ENCODE measurements at places on chromosomes 1 and 21.

GRCh38 chr1:10782491-10783244, 13.8 kb downstream of the CASZ1 start:
- peaks cover 39% of the 10 kb centered on the region for H3K4me1 ChIP-seq
- no peak for DNase-seq
- no peaks in the 10 kb centered on the region for H3K36me3 ChIP-seq
- H3K27ac ChIP-seq: peak overlapping the region; percentile 15
- no peak overlapping the region for H3K4me3 ChIP-seq
- no peaks in the 10 kb centered on the region for H3K27me3 ChIP-seq

DNA sequence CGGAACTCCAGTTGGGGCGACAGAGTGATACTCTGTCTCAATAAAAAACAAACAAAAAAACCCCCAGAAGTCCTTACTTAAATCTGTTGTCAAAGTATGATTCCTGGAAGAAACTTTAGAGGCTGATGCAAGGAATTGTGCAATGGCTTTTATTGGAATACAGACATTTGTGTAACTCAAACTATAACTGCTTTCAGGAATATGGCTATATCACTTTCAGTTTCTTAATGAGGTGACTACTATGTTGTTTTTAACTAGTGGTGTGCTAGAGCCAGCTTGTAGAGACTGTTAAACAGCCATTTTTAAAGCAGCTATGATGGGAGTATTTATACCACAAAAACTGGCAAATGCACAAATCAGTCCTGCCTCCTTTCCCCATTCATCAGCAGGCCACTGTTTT, 22.7 kb upstream of the DNAJC28 start:
- H3K4me3 ChIP-seq: no peak overlapping the region
- peaks cover 41% of the 10 kb centered on the region for H3K36me3 ChIP-seq
- no peak for DNase-seq
- H3K27me3 ChIP-seq: no peaks in the 10 kb centered on the region
- no peak overlapping the region for H3K27ac ChIP-seq

GRCh38 chr1:117928881-117929342, 509 bp downstream of the GDAP2 start:
- H3K27ac ChIP-seq: peak overlapping the region; percentile 86
- DNase-seq: peak; percentile 73
- no peaks in the 10 kb centered on the region for H3K4me1 ChIP-seq
- no peaks in the 10 kb centered on the region for H3K27me3 ChIP-seq
- no peaks in the 10 kb centered on the region for H3K36me3 ChIP-seq

DNA sequence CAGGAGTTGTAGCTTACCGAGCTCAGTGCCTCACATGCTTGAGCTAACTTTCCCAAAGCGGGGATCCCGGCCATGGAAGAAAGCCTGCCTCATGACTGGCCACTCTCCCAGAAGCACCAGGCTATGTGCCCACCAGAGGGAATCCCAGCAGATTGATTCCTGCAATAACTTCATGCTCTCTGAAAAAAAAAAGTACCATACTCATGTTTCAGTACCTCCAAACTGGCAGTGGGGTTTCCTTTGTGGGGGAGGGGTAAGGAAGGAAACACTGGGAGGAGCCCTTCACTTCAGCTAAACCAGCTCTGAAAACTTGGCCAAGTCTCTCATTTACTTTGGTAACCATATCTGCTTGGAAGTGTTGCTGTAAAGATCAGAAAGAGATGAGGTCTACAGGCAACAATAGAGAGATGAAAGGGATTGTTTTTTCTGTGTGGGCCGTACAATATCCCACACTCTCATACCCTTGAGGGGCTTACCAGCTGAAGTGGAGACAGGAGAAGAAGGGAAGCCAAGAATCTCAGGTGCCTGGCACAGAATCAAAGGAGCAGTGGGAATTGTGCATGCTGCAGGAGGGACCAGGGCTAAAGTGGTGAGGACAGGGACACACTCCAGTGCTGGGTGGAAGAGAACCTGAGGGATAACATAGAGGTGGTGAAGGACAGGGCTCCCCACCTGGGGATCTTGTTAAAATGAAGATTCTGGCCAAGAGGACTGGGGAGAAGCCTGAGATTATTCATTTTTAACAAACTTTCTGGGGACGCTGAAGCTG, 42.4 kb upstream of the TACSTD2 start:
- DNase-seq: no peak
- no peaks in the 10 kb centered on the region for H3K36me3 ChIP-seq
- H3K27ac ChIP-seq: peak overlapping the region; percentile 52
- peaks cover 15% of the 10 kb centered on the region for H3K4me1 ChIP-seq
- H3K27me3 ChIP-seq: no peaks in the 10 kb centered on the region

DNA sequence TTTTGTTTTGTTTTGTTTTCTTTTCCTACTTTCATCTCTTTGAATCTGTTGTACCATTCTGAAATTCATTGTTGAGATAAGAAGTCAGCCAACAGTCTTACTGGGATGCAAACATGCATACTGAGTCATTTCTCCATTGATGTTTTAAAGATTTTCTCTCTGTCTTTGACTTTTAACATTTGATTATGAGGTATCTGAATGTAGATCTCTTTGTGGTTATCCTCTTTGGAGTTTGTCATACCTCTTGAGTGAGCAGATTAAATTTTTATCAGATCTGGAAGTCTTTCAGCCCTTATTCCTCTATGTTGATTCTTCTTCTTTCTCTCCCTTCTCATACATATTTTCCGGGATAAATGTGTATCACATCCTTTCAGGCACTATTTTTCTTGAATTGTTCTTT, 406.9 kb upstream of the NCAM2 start:
- no peak overlapping the region for H3K4me3 ChIP-seq
- H3K36me3 ChIP-seq: no peaks in the 10 kb centered on the region
- no peak for DNase-seq
- no peaks in the 10 kb centered on the region for H3K27me3 ChIP-seq

GRCh38 chr1:33343539-33343938, 22.6 kb upstream of the A3GALT2 start:
- H3K27ac ChIP-seq: peak overlapping the region; percentile 98
- no peak overlapping the region for H3K4me3 ChIP-seq
- H3K36me3 ChIP-seq: no peaks in the 10 kb centered on the region
- peaks cover 97% of the 10 kb centered on the region for H3K4me1 ChIP-seq

DNA sequence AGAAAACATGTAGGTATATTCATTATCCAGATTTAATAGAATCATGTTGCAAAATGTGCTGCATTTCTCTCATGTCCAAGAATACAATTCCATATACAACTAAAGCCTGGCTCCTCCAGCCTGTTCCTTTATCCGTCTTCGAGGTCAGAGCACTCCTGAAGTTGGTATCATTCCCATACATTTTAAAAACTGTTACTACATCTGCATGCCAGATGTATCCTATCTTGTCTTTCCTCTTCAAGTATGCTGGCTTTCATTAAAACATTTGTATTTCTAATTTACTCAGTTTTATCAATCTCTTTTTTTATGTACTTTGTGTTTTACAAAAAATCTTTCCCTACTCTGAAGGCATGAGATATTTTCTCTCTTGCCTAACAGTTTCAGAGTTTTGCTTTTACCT, 536.6 kb upstream of the USP24 start:
- no peaks in the 10 kb centered on the region for H3K4me1 ChIP-seq
- DNase-seq: no peak
- H3K36me3 ChIP-seq: no peaks in the 10 kb centered on the region
- H3K27me3 ChIP-seq: no peaks in the 10 kb centered on the region

DNA sequence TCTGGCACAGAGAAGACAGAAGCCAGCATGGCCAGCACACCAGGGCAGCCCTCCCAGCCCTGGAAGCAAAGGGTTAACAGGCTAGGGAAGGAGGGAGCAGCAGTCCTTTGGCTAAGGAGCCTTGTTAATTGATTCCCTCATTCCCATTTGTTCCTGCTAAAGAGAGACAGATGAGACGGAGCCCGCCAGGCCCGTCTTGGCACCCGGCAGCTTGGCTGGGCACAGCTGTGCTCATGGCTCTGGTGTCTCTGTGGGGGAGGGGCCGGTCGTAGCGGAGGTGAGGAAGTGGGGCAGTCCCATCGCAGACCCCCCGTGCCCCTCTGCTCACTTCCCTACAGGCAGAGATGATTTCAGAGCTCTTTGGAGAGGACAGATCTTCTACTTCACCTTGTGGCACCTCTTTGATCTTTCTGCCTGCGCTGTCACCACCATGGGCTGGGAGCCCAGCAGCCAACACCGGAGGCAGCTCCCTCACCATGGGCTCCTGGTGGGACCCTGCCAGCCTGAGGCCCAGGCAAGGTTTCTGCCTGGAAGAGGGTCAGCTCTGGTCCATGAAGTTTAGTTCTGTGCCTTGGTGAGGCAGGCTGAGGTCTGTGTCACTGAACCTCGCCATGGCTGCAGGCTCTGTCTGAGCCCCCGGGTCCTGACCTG, 38.0 kb downstream of the FOXO6 start:
- H3K27me3 ChIP-seq: no peaks in the 10 kb centered on the region
- H3K4me3 ChIP-seq: no peak overlapping the region
- DNase-seq: no peak
- H3K4me1 ChIP-seq: no peaks in the 10 kb centered on the region
- no peaks in the 10 kb centered on the region for H3K36me3 ChIP-seq
- H3K27ac ChIP-seq: no peak overlapping the region

DNA sequence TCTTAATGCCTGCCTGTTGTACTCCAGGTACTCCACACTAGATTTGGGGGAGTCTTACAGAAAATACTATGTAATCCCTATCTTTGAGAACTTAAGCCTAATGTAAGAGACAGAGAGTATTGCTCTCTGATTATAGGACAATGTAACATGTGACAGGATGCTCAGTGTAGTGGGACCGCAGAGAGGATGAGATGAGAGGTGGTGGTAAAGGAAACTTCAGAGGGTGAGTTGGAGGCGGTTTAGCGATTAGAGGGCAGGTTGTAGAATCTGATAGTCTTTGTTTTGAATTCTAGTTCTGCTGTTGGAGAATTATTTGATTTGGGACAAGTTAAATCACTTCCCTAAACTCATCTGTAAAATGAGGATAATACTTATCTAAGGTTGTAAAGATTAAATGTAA, 5.4 kb downstream of the SOAT1 start:
- H3K4me3 ChIP-seq: no peak overlapping the region
- no peak for DNase-seq
- no peak overlapping the region for H3K27ac ChIP-seq
- peaks cover 25% of the 10 kb centered on the region for H3K4me1 ChIP-seq

- H3K36me3 ChIP-seq: no peaks in the 10 kb centered on the region
- H3K27me3 ChIP-seq: no peaks in the 10 kb centered on the region
- no peak overlapping the region for H3K4me3 ChIP-seq
These were observed 59.9 kb downstream of the ARHGEF16 start for GRCh38 chr1:3514404-3514803.

DNA sequence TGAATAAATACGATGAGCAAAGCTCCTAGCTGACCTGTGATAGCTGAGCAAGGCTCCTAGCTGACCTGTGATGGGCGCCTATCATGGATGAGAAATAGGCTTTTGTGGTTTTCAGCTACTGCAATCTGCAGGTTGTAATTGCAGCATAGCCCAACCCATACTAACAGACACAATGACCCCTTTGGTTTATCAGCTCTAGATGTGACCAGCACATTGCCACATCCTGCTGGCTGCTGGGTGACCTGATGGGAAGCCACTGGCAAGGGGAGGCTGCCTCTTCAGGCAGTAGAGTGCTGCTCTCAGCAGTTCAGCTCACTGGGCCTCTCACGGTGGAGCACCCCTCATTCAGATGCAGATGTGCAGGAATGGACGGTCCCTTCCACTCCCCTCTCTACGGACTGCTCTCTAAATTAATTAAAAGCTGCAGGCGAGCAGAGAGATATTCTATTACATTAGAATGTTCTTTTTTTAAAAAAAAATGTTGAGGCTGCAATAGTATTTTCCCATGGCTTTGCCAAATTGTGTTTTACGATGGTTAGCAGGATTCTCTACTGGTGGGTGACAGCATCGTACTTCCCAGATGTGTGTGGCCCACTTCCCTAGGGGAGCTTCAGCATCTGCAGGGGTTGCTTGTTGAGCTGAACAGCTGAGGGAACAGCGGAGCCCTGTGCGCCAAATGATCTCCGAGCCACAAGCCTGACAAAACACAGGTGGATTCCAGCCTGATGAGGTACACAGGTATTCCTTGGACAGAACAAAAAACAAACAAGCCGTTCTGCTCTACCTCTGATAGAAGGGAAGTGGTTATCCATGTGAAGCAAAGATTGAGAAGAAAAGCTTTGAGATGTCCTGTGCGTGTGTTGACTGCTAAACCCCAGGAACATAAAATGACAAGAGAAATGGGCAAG, 65.0 kb downstream of the SYT6 start:
- H3K4me3 ChIP-seq: no peak overlapping the region
- no peaks in the 10 kb centered on the region for H3K36me3 ChIP-seq
- H3K27ac ChIP-seq: no peak overlapping the region
- peaks cover 6% of the 10 kb centered on the region for H3K4me1 ChIP-seq
- DNase-seq: no peak
- no peaks in the 10 kb centered on the region for H3K27me3 ChIP-seq

DNA sequence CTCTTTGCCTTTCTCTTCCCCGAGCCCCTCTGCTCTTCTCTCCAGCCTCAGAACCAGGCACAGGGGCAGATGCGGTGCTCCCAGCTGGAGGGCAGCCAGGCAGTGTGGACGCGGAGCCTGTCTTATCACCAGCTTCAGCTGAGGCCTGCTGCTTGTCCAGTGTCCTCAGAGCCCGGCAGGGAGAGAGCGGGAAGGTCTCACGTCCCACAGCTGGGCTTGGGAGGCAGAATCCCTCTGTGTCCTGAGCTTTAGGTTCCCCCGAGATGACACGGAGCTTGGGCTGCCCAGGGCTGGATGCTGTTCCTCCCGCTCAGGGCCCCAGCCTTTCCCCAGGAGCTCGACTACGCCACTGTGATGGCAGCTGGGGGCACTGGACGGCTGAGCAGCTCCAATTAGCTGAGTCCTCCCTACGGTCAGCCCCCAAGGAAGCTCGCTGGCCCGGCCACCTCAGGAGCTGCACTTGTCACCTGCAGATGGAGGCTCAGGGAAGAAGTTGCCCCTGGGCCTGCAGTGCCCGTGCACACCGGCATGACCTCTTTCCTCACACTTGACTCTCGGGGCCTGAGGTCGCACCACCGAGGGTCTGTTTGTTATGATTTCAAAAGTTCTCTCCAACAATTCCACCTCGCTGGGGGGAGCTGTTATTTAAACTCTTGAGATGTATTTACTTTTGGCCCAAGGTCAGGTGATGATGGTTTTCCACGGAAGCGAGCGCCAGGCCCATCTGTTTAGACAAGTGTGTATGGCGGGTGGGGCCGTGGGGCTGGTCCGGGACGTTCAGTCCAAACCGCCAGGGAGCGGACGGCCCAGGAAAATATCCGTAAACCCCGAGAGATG, 127.3 kb downstream of the SIK1 start:
- DNase-seq: no peak
- H3K27ac ChIP-seq: no peak overlapping the region
- H3K36me3 ChIP-seq: no peaks in the 10 kb centered on the region
- H3K27me3 ChIP-seq: no peaks in the 10 kb centered on the region
- H3K4me3 ChIP-seq: no peak overlapping the region
- H3K4me1 ChIP-seq: no peaks in the 10 kb centered on the region

- no peaks in the 10 kb centered on the region for H3K4me1 ChIP-seq
- no peaks in the 10 kb centered on the region for H3K27me3 ChIP-seq
These were observed 14.4 kb upstream of the SAMSN1 start for GRCh38 chr21:14560555-14560954.

- no peak for DNase-seq
- H3K36me3 ChIP-seq: no peaks in the 10 kb centered on the region
- no peaks in the 10 kb centered on the region for H3K4me1 ChIP-seq
- H3K4me3 ChIP-seq: no peak overlapping the region
These were observed 9.9 kb upstream of the COG2 start for GRCh38 chr1:230632273-230632873.

GRCh38 chr21:34916446-34916845, 132.7 kb downstream of the RUNX1 start:
- no peak overlapping the region for H3K4me3 ChIP-seq
- no peak for DNase-seq
- H3K27ac ChIP-seq: no peak overlapping the region
- H3K4me1 ChIP-seq: no peaks in the 10 kb centered on the region
- no peaks in the 10 kb centered on the region for H3K27me3 ChIP-seq
- H3K36me3 ChIP-seq: no peaks in the 10 kb centered on the region

GRCh38 chr1:23638188-23638619, 53.4 kb upstream of the RPL11 start:
- H3K4me3 ChIP-seq: no peak overlapping the region
- DNase-seq: no peak
- no peaks in the 10 kb centered on the region for H3K36me3 ChIP-seq
- H3K4me1 ChIP-seq: no peaks in the 10 kb centered on the region
